ENCODE measurements at places on chromosomes 12 and 14.

DNA sequence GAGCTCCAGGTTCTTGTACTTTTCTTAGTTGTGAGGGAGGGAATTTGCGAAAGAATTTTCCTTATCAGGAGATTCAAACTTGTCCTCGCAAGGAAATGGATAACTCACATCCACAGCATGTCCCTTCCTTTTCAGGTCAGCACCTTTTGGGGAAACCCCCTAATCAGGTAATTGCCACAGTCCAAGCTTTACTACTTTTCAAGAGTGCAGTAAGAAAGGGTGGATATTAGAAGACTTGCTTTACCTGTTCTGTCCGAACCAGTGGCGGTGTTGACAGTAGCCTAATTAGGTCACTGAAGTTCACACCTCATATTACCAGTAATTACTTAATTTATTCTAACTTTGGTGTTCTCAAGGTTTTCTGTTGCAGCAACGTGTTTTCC, 6.7 kb upstream of the C12orf50 start:
- DNase-seq, result no peak

DNA sequence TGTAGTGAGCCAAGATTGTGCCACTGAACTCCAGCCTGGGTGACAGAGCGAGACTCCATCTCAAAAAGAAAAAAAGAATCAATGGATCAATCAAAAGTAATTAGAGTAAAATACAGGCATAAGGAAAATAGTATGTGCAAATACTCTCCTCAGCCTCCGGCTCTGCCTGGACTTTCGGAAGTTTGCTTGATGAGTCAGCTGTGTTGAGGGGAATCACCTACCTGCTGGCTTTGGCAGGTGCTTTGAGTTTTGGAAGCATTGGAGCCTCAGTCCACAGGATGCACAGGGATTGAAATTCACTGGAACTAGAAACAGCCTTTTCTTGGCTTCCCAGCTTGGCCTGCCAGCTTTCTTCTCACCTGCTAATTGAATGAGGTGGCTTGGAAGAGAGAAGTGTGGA, 268.2 kb downstream of the PCNX1 start:
- peak; percentile 71 for DNase-seq

DNA sequence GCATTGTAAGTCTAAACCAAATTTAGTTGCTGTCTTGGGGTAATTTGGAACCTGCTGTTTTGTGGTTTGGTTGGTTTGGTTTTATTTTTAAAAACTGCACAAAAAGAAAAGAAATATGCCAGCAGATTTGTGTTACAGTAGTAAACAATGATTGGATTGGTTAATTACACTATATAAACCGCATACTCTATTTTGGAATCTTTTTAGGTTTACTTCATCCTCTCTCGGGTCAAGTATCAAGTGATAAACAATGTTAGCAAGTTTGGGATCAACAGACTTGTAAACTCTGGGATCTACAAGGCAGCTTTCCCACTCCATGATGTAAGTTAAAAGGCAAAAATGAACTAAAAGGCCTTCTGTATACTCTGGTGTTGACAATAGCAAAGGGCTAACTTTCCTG, 132.4 kb downstream of the ANO6 start:
- DNase-seq, result no peak

DNA sequence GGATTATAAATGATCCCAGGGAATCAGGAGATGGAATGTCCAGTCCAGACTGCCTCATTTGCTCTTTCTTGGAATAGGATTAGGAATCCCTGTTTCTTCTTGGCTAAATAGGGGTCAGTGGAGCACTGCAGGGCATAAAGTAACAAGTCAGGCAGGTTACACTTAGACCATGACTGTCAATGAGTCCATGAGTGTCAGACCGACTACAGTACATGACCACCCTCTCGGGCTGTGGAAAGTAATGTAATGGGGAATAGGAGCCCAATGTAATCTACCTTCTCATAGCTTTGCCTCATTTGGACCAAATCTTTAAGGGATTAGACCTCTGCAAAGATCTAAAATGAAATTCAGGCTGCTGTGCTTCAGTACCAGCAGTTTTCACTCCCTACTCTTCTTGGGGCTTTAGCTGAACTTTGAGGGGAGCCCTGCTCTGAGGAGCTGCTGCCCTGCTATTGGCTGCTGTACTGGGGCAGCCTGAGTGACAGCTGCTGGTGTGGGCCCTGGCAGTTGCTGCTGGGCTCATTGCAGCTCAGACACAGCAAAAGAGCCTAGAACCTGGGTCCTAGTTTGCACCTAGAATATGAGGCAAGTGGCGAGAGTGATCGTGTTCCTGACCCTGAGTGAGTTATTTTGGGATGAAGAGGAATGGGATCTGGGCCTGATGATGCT, 62.2 kb upstream of the OR4E1 start:
- DNase-seq, result no peak

DNA sequence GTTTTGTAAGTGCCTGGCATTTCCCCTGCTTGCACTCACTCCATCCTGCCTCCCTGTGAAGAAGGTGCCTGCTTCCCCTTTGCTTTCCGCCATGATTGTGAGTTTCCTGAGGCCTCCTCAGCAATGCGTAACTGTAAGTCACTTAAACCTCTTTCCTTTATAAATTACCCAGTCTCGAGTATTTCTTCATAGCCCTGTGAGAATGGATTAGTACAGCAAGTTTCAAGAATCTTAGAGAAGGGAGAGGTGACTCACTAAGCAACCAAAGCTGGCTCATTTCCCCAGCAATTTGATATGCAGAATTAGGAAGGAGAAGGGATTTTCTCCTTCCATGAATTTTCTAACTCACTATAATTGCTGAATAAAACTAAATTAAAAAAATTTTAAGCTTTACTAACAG, 251.0 kb upstream of the FOXG1 start:
- DNase-seq, result no peak

DNA sequence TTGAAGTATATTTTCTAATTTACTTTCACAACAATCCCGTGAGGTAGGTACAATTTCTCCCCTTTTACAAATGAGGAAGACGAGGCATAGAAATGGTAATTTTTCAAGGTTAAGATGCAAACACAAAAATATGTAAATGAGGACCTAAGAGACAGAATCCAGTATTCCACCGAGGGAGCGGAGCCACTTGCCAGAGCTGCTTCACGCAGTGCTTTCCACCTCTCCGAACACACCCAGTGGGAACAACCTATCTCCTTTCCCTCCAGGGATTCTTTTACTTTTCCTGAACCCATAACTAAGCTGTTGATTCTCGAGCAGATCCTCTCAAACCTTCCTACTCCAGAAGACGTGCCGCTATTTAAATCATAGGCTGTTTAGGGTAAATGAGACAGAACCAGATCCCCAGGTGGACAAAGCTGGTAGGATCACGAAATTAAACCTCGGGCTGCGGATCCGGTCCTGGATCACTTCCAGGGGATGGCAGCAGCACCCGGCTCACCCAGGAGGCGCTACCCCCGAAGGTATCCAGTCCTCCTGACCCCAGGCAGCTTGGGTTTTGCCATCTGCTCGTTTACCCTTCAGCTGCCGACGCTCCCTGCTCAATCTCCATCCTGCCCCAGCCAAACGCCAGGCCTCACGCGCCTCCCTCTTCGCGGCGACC, 1.5 kb downstream of the DDHD1 start:
- peak; percentile 93 for DNase-seq
